ENCODE measurements at places on chromosomes 3 and 15. TPM values are rescaled to one million over a fixed set of nuclear protein-coding genes. Genes with fewer than 3 reads are reported as not detected.

DNA sequence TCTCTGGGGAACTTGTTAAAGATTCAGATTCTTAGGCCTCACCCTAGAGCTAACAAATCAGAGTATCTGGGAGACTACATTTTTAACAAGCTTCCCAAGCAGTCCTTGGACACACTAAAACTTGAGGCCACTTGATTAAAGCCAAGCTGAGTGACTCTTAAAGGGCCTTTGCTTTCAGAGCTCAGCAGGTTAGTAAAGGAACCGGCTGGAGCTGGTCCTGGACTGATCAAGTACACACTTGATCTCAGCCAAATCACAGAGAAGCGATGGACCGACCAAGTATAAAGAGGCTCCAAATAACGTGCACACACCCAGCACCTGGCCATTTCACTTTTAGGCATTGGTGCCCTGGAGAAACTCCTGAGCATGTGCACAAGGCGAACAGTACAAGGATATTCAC, 12.9 kb upstream of the TM6SF1 start:
- no peak for DNase-seq

DNA sequence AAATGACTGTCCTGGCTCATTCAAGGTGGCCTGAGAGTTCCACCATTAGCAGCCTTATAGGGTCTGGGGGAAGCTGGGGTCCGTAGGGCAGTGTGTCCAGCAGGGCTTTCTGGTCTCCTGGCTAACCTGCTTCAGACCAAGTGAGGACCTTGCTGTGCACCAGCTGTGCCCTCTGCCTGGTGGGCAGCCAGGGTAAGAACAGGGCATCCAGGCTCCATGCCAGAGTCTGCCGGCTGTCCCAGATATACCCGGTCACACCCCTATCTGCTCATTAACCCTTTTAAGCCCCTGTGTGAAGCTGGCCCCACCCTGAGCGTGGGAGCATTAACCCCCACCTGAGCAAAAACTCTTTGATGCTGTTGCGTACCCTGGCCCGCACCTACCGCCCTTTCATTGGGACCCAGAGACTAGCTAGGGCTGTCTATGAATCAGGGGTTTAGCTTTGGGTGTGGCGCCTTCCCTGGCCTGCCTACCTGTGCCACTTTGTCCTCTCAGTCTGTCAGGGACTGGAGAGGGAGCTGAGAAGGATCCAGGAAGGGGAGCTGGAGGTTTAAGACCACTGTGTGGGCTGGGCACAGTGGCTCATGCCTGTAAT, 17.6 kb downstream of the SEMA3F start:
- DNase-seq, result no peak

GRCh38 chr3:68172039-68172438, 517.6 kb upstream of the SUCLG2 start:
- DNase-seq, result no peak

DNA sequence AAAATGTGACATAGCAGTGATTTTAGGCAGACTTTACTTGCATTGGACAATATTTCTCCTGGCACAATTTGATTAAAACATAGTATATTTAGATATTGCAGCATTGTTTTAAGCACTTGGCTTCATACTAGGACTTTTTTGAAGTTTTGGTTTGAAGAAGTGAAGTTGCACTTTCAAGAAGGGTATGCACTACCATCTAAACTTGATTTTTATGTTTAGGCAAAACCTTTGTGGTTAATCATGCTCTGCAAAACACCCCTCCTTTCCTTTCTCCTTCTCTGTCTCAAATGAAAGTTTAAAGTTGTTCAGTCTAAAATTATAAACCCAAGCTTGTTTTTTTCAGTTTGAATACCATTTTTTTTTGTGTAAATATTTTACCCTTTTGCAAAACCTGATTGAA, 173.8 kb downstream of the TCF12 start:
- DNase-seq, result no peak

DNA sequence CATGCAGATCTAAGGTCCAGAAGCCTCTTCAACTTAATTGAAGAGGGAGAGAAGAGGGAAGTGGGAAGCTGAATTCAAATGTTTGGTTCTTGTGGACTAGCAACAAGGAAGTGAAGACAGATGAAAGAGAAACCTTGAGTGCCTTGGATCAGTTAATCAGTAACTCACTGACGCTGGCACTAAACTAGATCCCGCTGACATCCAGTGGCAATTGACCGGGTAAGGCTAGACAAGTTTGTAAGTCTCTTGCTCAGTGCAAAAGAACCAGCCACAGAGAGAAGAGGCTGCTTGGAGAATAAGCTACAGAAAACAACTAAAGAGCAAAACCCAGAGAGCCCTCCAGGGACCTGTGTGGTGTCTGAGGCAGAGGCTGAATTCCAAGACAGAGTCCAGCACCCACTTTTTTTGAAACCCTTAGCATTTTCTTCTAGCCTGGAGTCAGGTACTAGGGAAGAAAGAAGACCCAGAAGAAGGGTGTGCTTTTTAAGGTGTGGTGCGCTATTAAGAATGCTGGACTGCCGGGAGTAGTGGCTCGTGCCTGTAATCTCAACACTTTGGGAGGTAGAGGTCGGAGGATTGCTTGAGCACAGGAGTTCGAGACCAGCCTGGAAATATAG, 6.9 kb downstream of the PLCH1 start:
- no peak for DNase-seq

GRCh38 chr3:52892625-52893311, 4.6 kb downstream of the STIMATE start:
- no peak for DNase-seq

- no peak for DNase-seq
Measured at GRCh38 chr15:30954674-30955073, 36.8 kb downstream of the MTMR10 start.

- peak; percentile 5 for DNase-seq
Measured at GRCh38 chr3:28989646-28990089, 291.2 kb upstream of the RBMS3 start.

DNA sequence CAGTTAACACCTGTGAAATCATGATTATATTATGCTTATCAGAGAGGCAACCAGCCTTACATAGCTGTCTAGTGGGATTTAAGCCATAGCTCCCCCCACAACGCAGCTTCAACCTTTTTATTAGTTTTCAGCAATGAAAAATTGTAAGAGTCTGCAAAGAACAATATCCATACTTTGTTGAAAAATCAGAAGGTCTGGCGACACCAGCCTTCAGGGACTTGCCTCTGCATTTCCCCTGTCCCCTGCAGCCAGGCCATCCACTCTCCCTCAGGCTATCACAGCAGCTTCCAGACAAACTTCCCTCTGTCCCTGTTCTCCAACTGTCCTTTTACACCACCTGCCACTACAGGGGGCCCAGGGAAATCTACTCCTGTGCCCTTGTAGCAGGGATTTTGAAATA, 59.9 kb downstream of the SSUH2 start:
- no peak for DNase-seq

- no peak for DNase-seq
Measured at GRCh38 chr3:14539742-14540491, at the start of gene GRIP2. Gene GRIP2, minus strand, starts transcription at chr3:14540342. Its CDS starts 34 bp downstream, at chr3:14540308.

GRCh38 chr3:72082776-72083462, 298.0 kb upstream of the PROK2 start:
- peak; percentile 6 for DNase-seq

Gene STRA6
- 30.8 TPM for total RNA-seq

Gene TRANK1
- 13.4 TPM for total RNA-seq

Gene CLRN1
- total RNA-seq, result not detected

Measured in Daoy (cell line).